Caco-2 (cell line): ENCODE measurements at places on chromosomes 6 and 20. TPM values are rescaled to one million over a fixed set of nuclear protein-coding genes. Genes with fewer than 3 reads are reported as not detected.

KIAA0408 gene
- not detected in 2 replicates for total RNA-seq

GRCh38 chr20:22099348-22099747, 393.9 kb downstream of the PAX1 start:
- no peaks in the 10 kb centered on the region for H3K27me3 ChIP-seq
- DNase-seq: no peak
- no peak overlapping the region for H3K27ac ChIP-seq
- no peak overlapping the region for H3K4me3 ChIP-seq
- no peaks in the 10 kb centered on the region for H3K4me1 ChIP-seq

DNA sequence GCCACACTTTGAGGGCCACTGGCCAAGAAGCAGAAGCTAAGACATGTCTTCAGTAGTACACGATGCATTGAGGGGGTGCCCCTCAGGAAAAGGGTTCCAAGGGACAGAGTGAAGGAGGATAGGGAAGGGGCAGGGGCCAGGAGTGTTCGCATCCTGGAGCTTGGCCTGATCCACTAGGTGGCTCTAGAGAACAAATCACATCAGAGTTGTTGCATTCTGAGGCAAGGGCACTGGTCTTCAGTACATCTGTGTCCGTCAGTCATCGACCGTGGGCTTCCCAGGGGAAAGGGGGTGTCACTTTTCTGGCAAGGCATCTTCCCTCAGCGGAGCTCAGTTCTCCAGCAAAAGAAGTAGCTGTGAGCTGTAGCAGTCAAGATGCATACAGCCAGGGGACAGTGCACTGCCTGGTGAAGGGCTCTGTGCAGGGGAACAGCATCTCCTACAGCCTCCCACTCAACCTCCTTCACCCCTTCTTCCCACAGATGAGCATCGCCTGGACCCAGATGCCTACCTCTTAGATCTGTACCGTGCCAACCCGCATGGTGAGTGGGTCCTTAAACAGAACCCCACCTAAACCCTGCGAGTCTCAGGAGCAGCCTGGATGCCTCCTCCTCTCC, 47.8 kb downstream of the ARHGAP40 start:
- H3K4me3 ChIP-seq: no peak overlapping the region
- peaks cover 2% of the 10 kb centered on the region; the same call in 1 of the 2 replicates for H3K27me3 ChIP-seq
- no peak overlapping the region for H3K27ac ChIP-seq

PCSK2 gene
- not detected in 2 replicates for total RNA-seq

- H3K4me3 ChIP-seq: no peak overlapping the region
- H3K4me1 ChIP-seq: no peaks in the 10 kb centered on the region
- DNase-seq: no peak
These were observed 48.1 kb downstream of the MCUR1 start for GRCh38 chr6:13766201-13766634.

CARMIL1 gene
- 25.9 and 26.5 TPM in 2 replicates for total RNA-seq

SDC4 gene
- total RNA-seq: 227 and 242 TPM in 2 replicates

GRCh38 chr20:63626424-63627128, at the start of gene GMEB2:
Gene GMEB2 (minus strand): TSS chr20:63627101. CDS start chr20:63619397, 7,704 bp downstream.
- DNase-seq: no peak
- H3K4me3 ChIP-seq: peak within 1 kb of the TSS; percentile 91
- H3K27me3 ChIP-seq: no peaks in the 10 kb centered on the region
- peaks cover 18% of the 10 kb centered on the region for H3K4me1 ChIP-seq

HTR1E gene
- total RNA-seq: not detected in 2 replicates

GGTLC1 gene
- total RNA-seq: 0.68 and 1.3 TPM in 2 replicates
